ENCODE measurements at places on chromosomes 2 and 18.

DNA sequence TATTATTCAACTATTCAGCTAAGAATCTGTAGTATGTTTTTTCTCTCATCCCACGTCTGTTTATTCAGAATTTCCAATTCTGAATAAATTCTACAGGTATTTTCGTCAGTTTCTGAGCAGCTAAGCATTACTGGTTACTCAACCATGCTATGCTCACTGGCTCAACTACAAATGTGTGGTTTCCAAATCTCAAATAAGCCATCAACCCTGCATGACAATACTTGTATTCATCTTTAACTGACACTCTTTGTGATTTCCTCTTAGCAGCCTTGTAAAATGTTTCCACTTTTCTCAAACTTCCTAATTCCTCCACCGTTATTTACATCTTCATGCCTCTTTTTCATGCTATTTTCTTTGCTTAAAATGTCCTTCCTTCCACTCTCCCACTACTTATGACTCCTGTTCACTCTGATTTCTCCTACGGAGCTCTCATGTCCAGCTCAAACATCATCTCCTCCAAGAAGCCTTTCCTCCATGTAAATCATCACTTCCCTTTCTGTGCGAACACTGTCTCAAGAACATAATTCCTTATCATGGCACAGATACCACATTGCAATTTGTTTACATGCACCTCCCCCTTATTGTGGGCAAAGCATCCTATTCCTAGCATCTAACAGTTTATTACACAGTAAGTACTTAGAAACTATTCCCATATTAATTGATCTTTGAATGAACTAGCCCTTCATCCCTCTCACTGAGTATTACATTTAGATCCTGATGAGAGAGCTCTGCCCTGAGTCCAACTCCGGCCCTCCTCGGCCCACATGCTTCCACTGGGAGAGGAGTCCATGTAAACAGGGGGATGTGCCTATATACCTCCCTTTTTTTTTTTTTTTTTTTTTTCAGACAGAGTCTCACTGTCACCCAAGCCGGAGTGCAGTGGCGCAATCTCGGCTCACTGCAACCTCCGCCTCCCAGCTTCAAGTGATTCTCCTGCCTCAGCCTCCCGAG, 10.5 kb downstream of the CCDC88A start:
- ATAC-seq: no peak

DNA sequence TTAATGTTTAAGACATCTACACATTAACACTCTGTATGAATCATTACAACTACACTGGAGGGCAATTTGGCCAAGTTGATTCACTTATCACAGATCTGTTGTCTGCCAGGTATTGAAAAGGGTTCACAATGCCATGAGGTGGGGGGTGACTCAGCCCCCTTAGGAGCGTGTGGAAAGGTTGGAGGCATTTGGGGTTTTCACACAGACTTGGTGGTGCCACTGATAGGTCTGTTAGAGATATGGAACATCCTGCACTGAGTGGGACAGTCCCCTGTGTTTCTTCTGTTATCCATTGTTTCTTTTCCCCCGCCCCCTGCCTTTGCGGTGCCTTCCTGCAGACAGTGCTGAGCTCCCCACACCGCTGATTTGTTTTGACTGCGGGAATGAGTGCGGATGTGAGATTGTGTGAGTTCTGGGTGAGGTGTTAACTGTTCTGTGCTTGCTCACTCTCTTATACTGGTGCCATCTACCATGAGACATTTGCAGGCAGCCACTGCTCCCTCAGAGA, 9.3 kb upstream of the TSN start:
- ATAC-seq: no peak

GRCh38 chr2:134287323-134287722, 33.5 kb downstream of the MGAT5 start:
- no peak for ATAC-seq

- no peak for ATAC-seq
Observed at GRCh38 chr2:201852878-201853415, 46.6 kb downstream of the CDK15 start.

- ATAC-seq: no peak
Observed at GRCh38 chr2:168244318-168244717, 3.1 kb downstream of the STK39 start.

Data from gastroesophageal sphincter (tissue), 4 donors.